ENCODE measurements at places on chromosomes 12 and 14. TPM values are rescaled to one million over a fixed set of nuclear protein-coding genes. Genes with fewer than 3 reads are reported as not detected.

DNA sequence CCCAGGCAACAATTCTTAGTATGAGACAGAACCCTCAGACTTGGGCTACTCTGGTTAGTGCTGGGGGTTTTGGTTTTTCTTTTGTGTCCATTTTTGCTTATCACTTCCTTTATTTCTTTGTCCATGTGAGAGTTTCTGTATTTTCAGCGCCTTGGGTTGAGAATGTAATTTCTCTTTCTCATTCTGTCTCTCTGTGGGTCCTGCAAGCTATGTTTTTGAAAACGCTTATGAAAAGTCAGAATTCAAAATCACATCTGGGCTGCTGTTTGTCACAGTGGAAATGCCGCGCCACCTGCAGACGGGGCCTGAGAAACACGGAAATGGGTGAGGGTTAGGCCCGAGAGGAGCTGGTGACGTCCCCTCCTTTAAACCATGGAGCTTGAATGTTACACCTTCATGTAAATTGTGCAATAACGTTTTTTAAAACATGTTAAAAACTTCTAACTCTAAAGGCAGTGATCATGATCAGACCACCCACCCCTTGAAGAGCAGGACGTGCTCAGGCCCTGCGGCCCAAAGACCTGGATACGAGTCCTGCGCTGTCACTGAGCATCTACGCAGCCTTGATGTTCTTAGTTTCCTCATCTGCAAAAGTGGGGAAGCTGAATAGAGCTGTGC lies 26.1 kb downstream of the JDP2 start:
- no peak for DNase-seq

DNA sequence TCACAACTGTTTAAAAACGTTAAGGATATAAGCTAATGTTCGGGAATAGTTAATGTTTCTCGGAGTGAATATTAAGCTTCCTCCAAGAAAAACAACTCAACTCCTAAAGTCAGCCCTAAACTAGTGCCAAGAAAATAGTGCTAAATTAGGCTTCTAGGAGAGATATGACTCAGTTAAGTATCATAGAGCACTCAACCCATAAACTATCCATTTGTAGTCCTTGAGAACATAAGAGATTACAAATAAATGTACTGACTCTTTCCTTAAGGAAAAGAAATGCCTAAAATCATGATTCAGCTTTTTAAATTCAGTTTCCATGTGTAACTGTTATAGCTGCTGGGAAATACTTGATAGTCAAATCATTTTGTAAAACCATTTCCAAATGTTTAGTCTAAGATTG lies 117.1 kb downstream of the HMGA2 start:
- no peak for DNase-seq

- no peak for DNase-seq
These were observed 43.7 kb upstream of the ATP2B1 start for GRCh38 chr12:89752341-89752740.

DNA sequence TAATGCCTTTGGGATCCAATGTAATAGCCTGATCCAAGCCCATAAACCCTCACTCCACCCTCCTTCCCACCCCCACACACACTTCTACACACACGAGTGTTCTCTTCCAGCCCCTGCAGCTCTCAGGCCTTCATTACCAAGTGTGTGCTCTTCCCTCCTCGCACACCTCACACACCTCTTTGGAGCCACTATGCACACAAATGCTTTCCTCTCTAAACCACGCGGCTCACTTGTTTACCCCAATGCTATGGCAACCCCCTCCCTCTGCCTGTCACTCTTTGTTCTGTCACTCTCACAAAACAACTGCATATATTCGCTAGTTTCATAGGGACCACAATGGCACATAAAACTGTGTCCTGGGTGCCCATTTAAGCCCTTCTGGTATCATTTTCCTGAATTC lies 35.1 kb downstream of the PPP2R5E start:
- DNase-seq, result no peak

- no peak for DNase-seq
These were observed 271.8 kb downstream of the EGLN3 start for GRCh38 chr14:33679025-33679424.

DNA sequence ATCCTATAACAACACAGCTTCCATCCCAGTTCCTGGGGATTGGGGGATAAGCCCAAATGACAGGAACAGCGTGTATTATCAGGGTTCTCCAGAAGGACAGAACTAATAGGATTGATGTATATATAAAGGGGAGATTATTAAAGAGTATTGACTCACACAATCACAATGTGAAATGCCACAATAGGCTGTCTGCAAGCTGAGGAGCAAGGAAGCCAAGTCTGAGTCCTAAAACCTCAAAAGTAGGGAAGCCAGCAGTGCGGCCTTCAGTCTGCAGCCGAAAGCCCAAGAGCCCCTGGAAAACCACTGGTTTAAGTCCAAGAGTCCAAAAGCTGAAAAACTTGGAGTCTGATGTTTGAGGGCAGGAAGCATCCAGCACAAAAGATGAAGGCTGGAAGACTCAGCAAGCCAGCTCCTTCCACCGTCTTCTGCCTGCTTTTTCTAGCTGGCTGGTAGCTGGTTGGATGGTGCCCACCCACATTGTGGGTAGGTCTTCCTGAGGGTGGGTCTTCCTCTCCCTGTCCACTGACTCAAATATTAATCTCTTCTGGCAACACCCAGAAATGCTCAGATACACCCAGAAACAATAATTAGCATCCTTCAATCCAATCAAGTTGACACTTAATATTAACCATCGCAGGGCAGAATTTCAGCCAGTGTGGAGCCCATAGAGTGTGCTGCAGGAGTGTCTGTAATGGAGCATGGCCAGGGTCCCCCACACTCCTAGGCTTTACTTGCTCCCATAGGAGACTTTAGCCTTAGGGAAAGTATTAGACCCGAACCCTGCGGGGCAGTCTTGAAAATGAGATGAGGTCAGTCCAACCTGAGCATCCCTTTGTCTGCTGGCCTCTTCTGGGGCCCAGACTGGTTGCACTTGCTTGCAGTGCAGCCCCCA lies 111.1 kb downstream of the SINHCAF start:
- no peak for DNase-seq

- DNase-seq, result no peak
These were observed 105.8 kb downstream of the TGFB3 start for GRCh38 chr14:75875958-75876357.

DNA sequence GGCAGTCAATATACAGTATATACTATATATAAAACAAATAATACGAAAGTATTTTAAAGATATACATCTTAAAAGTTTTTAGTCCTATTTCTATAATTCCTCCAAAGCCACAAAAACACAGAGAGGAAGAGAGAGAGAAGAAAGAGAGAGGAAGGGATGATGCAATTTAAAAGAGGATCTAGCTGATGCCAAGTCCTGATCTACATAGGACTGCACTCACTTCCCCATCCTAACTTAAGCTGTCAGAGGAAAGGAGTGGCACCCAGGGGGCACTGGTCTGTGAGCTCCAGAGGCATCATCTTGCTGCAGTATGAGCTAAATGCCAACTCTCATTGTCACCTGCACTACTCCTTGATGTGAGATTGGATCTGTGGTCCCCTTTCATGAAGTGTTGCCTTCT lies 95.8 kb downstream of the C12orf42 start:
- no peak for DNase-seq

Gene TSPAN8
- 8.3 TPM for total RNA-seq

Gene LBHD2
- total RNA-seq, result not detected
